ENCODE measurements at places on chromosomes 2 and 18. TPM values are rescaled to one million over a fixed set of nuclear protein-coding genes. Genes with fewer than 3 reads are reported as not detected.

The REG3A gene
- not detected for total RNA-seq

The GPR17 gene
- total RNA-seq: not detected

The KIF5C gene
- 3.2 TPM for total RNA-seq

The CTLA4 gene
- not detected for total RNA-seq

The IFIH1 gene
- total RNA-seq: 10.6 TPM

The FMNL2 gene
- total RNA-seq: 29.0 TPM

The FBXO15 gene
- total RNA-seq: 0.63 TPM

The TUBA4B gene
- not detected for total RNA-seq

DNA sequence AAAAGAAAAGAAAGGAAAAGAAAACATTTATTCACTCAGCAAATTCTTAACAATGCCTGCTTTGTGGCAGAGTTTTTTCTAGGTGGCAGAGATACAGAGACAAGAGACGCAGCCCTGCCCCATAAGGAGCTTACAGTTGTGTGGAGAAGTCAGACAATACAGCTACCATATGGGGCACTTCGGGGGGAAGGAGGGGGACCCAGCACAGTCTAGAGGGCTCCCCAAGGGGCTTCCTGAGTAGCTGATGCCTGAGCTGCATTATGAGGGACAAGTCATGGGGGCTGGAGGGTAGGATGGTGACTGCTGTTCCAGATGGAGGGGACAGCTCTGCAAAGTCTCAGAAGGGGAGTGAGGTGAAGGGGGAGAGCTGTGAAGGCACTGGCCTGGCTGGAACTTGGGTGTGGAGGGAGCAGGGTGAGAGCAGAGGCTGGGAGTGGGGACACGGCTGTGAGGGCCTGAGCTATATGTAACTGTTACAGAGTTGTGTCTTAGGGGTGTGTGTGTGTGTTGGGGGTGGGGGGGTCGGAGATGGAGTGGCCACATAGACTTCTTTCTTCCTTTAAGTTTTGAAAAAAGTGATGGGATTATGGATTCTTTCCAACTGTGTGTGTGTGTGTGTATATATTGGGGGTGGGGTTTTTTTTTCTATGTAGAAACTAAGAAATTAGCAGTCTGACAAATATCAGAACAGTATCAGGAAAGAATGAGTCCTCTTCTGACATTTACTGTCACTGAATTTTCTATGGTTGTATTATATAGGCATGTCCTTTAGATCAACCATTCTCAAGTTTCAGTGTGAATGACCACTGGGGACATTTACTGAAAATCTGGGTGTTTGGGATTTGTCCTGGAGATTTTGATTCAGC is 66.0 kb upstream of the HAAO start:
- DNase-seq: no peak

- DNase-seq: no peak
Measured at GRCh38 chr2:201779901-201780673, 646 bp downstream of the ALS2 start.

DNA sequence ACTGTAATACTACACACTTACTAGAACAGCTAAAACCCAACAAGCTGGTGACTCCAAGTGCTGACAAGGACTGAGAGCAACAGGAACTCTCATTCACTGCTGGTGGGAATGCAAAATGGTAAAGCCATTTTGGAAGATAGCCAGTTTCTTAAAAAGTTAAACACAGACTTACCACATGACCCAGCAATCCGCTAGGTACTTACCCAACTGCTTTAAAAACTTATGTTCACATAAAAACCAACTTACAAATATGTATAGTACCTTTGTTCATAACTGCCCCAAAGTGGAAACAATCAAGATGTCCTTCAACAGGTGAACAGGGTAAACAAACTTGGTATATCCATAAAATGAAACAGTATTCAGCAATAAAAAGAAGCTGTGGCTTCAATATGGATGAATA is 153.1 kb upstream of the ZFP36L2 start:
- no peak for DNase-seq

- DNase-seq: no peak
Measured at GRCh38 chr2:210007895-210008294, 5.5 kb downstream of the RPE start.

- DNase-seq: no peak
Measured at GRCh38 chr18:79493211-79493800, 97.6 kb downstream of the NFATC1 start.

- no peak for DNase-seq
Measured at GRCh38 chr18:27277554-27277953, 92.4 kb upstream of the CHST9 start.

DNA sequence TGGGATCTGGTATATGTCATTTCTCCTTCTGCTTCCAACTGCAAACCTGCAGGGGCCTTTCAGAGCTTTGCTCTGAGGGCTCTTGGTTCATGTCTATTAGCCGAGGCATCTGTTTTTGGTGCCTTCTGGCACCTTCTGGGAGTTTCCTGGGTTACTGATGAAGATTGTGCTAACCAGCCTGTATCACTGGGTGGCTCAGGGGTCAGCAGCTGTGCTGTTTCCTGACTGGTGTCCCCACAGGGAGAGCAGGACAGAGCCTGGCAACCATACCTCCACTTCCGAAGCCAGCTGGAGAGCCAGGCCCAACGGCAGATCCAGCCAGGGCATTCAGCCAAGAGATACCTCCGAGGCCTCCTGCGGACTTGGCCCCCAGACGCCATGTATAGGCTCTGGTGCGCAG is 17.5 kb downstream of the KIAA2012 start:
- DNase-seq: no peak

GRCh38 chr2:224127871-224128501 is 88.9 kb upstream of the SERPINE2 start:
- DNase-seq: no peak

- no peak for DNase-seq
Measured at GRCh38 chr18:79786304-79786703, 11.4 kb upstream of the KCNG2 start.

GRCh38 chr2:133941666-133942065 is 312.2 kb upstream of the MGAT5 start:
- no peak for DNase-seq

DNA sequence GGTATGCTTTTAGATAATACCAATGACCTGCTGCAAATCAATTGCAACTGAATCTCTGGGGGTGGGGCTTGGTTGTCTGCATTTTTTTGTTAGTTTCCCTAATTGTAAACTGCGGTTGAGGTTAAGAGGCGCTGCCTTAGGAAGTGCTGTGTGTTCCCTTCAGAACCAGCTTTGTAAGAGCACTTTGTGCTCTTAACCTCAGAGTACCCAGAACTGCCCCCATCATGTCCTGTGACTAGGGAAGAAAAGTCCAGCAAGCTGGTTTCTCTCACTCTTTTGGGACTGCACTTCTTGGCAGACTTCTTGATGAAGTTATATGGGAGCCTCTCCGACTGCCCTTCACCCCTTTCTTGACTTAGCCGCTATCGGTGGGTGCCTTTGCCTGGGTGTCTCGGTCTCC is 245.5 kb upstream of the CXCR4 start:
- DNase-seq: no peak

DNA sequence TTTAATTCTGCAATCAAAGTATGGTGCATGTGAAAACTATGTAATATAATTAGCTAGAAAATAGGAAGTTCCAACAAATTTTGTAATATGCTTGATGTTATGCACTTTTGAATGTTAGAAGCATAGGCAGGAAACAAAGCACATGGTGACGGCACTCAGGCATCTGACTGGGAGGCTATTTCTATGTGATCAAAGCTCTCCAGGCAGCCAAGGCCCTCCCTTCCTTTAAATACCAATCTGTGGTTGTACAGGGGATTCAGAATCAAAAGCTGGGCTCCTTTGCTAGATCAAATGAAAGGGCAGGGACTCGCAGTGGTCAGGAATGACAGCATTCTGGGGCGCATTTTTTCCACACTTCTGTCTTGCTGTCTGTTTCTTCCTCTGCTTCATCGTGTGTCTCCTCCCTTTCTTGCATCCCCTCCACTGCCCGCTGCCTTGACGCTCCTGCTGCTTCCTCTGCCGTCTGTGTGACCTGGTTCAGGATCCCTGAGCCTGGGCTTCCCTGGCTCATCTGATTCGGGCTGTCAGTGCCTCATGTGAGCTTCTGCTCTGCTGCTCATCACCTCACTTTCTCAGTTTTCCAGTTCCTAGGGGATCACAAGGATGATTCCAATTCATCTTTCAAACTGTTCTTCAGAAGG is 30.9 kb downstream of the TMEM182 start:
- no peak for DNase-seq

DNA sequence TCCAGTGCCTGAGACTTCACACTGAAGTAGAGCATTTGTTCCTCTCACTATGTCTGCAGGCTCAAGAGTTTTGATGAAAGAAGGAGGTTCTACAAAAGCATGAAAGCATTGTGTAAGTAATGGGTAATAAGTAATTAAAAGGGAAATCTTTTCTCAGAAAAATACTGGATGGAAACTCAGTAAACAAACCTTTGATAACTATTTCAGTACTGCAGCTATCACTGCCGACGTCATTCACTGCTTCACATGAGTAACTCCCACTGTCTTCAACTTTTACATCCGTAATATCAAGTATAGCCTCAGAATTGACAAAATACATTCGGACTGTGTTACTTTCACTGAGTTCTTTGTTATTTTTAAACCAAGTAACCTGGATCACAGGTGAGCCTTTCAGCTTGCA is 72.7 kb downstream of the TTN start:
- DNase-seq: no peak

- no peak for DNase-seq
Measured at GRCh38 chr2:242038166-242038927, 168.8 kb downstream of the RTP5 start.

DNA sequence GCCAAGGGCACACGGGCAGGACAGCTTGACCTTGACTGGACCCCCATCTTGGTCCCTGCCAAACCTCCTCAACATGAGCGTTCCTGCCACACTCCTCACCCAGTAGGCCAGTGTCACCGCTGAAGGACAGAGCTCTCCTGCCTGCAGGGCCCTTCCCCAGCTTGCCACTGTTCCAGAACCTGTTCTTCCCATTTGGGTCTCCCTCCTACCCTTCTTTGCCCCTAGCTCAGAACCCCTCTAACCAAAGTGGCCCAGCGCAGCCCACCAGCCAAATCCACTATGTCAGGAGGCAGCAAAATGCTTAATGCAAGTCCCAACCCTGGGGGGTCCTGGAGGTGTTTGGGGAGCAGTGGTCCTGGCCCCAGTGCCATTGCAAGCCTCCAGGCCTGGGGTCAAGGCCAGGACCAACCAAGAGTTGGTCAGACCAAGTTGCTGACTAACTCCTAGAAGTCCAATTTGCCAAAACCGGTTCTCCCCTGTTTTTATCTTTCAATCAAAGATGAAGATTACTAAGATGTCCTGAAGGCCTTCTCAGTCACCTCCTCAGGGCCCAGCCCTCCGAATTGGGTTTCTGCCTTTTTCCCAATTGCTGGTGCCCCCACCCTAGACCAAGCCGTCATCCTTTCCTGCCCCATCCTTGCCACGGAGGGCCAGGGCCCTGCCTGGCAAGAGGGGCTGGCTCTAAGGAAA is 4.5 kb upstream of the ASPRV1 start:
- DNase-seq: no peak

GRCh38 chr2:24117902-24118301 is 5.2 kb downstream of the PFN4 start:
- DNase-seq: no peak

GRCh38 chr18:75530566-75531211 is 103.2 kb upstream of the SMIM21 start:
- DNase-seq: peak; percentile 54

GRCh38 chr18:59633317-59633716 is 63.9 kb downstream of the CCBE1 start:
- DNase-seq: no peak

DNA sequence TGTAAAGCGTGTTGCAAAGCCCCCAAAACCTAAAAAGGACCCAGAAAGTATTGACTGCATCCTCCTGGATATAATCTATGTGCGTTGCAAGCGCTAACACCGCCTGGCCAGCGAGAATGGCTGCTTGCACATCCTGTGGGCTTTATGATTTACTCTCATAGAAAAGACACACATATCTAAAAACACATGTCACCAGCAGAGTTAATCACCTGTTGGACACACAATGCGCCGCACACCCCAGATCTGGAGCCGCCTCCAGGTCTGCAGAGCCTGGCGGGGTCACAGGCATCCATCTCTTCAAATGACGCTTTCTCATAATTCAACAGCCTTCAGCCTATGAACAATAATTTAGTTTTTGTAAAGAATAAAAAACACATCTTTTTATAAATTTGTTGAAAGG is 186.5 kb downstream of the RTP5 start:
- no peak for DNase-seq

- DNase-seq: no peak
Measured at GRCh38 chr2:149018981-149019380, 19.5 kb upstream of the LYPD6B start.

DNA sequence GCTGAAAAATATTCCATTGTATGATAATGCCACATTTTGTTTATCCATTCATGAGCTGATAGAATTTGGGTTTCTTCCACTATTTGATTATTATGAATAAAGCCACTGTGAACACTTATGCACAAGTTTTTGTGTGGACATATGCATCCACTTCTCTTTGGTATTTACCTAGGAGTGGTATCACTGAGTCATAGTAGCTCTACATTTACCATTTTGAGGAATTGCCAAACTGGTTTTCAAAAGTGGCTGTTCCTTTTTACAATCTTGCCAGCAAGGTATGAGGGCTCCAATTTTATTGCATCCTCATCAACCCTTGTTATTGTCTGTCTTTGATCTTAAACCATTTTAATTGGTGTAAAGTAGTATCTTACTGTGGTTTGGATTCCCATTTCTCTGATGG is 13.3 kb upstream of the EHBP1 start:
- DNase-seq: no peak

DNA sequence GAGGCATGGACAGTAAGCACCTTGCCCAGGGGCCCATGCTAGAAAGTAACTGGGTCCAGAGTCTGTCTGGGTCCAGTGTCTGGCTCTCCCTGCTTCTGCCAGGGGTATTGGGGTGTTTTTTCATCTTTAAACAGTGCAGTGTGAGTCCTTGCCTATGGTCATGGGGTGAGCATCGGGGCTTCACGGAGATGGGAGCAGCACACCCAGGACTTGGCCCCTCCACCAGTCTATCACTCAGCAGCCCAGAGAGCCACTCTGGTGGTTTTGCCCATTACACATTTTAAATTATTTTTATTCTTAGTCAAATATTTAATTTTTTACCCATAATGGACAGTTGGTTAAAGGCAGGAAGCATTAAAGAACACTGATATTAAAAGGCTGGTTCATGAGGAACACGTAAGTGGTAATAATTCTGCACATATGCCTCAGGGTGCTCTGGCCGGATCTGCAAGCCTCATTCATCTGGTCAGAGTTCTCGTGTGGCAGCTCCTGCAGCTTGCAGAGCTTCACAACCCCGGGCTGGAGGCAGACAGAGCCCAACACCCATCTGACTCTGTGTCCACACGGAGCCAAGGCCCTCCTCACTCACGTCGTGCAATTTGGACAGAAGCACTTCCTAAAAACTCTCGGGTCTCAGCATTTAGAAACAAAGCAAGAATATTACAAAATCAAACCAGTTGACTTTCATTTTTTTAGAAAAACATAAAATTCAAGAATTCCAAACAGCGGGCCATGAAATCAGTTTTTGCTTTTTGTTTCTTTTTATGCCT is 204.1 kb downstream of the CTIF start:
- no peak for DNase-seq

GRCh38 chr18:51278045-51278649 is 80.7 kb upstream of the MEX3C start:
- no peak for DNase-seq

Data from Daoy (cell line).